ENCODE measurements at places on chromosomes 1 and 21.

- DNase-seq, result no peak
Measured at GRCh38 chr1:24786191-24786590, 40.9 kb downstream of the CLIC4 start.

DNA sequence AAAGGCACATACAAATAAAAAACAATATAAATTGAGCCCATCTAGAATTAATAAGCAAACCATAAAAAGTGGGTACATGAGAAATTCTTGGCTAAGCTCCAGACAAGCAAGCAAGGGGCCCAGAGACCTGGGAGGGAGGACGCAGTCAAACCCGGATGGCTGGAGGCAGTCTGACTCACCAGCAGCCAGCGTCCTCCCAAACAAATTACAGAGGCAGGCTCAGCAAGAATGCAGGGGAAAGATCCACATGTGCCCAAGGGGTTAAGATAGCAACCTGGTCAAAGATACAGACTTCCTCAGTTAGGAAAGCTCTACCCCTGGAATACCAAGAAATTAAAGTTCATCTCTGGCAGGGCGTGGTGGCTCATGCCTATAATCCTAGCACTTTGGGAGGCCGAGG is 7.4 kb upstream of the TIAM1 start:
- no peak for DNase-seq

DNA sequence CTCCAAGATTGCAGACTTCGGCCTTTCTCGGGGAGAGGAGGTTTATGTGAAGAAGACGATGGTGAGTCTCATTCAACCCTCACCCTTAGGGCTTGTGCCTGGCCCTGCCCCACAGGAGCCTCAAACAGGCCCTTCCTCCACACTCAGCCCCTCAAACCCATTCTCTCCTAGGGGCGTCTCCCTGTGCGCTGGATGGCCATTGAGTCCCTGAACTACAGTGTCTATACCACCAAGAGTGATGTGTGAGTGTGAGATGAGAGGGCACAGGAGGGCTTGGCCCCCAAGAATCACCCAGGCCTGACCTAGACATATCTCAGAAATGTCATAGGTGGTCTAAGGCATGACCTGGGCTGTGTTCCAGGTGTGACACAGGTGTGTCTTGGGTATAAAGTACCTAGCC is 18.3 kb upstream of the MPL start:
- no peak for DNase-seq

DNA sequence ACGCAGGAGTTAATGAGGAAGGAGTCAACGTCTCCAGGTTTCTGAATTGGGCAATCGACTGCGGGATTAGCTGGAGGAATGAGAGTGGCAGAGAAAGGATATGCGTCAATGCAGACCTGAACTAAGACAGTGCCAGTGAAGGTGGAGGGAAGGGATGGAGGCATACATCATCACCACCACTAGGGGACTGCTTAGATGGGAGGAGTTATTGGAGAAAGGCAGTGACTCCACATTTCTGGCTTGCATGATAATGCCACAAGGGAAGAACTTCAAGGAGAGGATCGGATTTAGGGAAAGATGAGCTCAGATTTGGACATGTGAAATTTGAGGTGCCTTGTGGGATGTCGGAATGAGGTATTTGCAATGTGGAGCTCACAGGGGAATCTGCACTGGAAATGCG is 17.5 kb downstream of the VASH2 start:
- DNase-seq, result peak; percentile 35

DNA sequence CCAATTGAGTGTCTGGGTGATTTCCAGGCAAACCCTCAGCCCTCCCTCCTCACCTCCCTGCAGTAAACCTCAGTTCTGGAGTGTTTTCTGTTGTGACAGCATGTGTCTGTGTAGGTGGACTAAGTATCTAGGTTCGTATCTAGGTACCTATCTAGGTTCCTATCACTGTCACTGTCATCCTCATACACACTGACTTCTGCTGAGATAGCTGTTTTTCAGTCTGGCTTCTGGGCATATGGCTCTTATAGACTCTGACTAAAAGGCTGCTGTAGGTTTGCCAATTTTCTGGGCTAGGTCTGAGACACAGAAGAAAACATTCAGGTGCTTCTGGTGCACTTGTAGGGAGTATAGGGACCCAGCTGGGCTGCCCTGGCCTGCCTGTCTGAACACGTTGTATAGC is 8.1 kb upstream of the TRIM67 start:
- no peak for DNase-seq

GRCh38 chr1:75423136-75423535 is 187.8 kb downstream of the SLC44A5 start:
- DNase-seq, result no peak

DNA sequence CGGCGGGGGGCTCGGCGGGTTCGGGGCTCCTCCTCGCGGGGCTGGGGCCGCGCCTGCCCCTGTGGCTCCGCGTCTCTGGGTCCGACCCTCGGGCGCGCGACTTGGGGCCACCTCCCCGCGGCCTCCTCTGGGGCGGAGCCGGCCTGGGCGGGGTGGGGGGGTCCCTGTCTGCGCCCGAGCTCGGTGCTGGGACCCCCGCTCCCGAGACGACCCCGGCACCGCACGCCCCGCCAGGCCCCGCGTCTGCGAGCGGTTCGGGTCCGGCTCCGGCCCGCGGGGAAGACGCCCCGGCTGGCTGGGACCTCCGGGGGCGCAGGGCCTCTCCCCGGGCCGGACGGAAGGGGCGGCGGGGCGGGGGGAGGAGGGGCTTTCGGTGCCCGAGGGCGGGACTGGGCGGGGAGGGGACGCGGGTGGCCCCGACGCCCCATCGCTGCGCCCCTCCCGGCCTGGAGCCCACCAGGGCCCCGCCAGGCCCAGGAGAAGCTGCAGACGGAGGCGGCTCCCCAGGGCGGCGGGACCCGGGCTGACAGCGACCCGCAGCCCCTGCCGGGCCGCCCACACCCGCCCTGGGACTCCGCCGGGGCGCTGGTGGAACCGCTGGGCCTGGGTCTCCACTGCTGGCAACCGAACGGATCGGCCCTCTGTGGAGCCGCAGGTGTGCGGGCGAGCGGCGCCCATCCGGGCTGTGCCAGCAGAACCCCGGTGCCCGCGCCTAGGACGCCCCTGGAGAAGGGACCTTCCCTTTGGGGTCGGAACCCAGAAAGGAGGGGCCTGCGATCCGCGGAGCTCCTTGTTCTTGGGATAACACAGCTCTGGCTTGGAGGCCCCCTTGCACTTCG is 610 bp downstream of the COL6A2 start:
- DNase-seq, result no peak

DNA sequence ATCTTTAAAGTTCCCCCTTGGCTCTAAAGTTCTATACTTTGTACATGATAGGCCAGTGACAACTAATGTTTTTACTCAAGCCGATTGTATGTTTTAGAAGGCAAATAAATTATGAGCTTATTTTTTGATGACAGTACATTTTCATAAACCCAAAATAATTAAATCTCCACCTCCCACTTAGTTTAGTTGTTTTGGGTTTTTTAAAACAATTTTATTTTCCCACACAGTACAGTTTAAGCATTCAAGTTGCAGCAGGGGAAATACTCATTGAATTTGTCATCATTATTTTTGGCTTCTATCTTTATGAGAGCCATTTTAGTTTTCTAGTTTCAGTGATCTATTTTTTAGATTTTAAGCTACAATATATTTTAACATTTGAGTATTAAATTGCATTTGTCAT is 93.6 kb downstream of the OLFML2B start:
- peak; percentile 18 for DNase-seq

DNA sequence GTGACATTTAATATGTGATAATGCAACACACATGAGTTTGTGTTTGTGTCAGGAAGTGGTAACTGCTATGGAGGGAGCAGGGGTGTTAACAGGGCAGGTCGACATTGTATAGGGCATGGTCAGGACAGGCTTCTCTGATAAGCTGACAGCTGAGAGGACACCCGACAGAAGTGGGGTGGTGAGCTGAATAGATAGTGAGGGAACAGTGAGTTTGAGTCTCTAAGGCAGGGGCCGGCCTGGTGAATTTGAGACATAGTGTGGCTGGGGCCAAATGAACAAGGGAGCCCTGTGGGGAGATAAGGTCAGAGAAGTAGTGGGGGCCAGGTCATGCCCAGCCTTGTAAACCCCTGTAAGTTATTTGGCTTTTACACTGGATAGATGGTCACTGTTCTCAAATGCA is 217.4 kb upstream of the KIAA0040 start:
- DNase-seq, result no peak

GRCh38 chr1:27626031-27626935 is 8.7 kb downstream of the FGR start:
- DNase-seq, result no peak

DNA sequence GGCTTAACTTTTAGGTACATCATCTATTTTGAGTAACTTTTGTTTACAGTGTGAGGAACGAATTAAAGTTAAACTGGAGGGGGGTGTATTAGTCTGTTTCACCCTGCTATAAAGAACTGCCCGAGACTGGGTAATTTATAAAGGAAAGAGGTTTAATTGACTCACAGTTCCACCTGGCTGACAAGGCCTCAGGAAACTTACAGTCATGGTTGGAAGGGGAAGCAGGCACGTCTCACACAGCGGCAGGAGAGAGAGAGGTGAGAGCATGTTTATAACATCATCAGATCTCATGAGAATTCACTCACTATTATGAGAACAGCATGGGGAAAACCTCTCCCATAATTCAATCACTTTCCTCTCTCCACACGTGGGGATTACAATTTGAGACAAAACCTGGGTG is 31.9 kb upstream of the TMEM52 start:
- DNase-seq, result no peak

DNA sequence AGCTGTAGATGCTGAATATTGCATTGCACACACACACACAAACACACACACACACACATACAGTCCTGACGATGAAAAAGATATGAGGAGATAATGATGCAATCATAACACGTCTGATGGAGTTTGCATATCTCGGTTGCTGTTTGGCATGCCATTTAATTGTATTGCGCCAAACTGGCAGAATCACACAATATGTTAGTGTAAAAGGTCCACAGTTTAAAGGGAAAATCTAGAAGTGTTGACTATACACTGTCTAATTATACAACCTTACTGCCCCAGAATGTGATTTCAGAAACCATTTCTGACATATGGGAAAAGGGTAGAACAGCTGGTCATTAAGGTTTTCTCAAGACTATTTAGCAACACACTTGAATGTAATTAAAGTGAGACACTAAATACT is 123.7 kb upstream of the PROX1 start:
- no peak for DNase-seq

DNA sequence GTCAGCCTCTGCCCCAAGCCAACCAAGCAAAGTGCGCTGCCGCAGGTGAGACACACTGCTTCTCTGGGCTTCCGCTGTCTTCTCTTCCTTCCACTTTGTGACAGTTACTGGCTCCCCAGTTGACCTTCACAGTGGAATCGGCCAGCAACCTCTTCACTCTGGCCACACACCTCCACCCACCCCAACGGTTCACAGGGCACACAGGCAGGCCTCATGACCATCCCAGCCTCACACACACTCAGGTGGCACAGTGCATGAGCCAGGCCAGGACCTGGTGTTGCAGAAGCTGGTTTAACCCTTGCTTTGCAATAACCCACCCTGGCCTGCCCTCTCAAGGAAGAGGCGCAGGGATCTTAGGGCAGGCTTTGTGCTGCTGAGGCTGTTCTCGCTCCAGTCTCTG is 69.2 kb downstream of the SSBP3 start:
- DNase-seq, result no peak

- no peak for DNase-seq
Measured at GRCh38 chr1:53987880-53988279, 30.1 kb downstream of the LDLRAD1 start.

DNA sequence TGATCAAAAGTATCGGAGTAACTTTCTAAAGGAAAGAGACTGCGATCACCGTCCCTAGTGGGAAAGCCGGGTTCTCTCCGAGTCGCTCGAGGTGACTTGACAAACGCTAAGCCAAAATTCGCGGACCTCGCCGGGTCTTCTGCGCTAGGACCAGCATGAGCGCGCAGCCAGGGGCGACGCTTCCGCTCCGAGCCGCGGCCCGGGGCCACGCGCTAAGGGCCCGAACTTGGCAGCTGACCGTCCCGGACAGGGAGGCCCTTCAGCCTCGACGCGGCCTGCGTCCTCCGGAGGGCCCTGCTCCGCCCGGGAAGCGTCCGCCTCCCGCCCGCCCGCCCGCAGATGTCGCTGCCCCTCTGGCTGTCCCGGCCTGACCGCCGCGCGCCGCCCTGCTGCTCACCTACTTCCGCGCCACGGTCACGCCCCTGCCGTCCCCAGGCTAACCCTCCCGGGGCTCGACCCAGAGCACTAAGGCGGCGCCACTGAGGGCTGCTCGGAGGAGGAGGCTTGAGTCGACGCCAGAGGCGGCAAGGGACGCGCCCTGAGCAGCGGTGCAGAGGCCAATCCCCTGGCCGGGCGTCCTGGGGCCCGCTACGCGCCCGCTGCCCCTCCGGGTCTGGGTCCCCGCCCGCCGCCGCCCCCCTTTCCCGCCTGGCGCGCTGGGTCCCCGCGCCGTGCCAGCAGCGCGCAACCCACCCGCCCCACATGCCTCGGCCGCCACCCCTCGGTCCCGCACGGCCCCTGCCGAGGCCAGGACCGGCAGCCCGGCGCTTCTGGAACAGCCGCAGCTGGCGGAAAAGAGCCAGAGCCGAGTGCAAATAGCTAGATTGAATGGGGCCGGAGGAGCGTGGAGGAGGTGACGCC is 896 bp upstream of the DUSP10 start:
- peak; percentile 48 for DNase-seq

DNA sequence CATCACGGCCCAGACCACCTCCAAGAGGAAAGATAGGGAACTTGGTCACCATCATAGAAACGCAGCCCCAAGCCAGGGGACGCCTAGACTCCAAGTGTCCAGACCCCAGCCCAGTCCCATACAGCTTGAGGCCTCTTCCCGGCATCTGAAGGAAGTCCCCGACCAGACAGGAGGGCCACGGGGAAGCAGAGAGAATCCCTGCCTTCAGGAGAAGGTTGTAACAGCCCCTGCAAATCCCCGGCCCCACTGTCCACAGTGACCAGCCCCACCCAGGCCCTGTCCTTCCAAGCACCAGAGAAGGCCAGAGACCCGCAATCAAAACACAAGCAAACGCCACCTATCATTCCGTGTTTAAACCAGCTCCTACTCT is 1.7 kb downstream of the SLC19A1 start:
- DNase-seq, result no peak

DNA sequence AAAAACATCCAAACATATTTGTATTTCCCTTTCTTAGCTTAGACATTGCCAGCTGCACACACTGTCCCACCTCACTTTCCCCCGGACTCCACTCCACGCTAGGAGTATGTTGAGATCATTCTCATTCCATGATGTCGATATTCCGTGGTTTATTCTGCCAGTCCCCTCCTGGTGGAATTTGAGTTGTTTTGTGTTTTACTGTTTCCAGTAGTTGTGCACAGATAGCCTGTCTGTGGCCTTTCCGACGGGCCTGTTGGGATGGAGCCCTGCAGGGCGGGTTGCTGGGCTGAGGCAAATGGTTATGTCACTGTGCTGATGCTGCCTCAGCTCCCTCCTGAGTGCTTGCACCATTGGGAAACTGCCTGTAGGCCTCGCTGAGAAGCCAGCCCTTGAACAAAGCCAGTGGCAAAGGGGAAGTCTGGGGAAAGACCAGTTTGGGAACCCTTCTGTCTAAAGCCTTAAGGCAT is 12.8 kb downstream of the TRAPPC10 start:
- DNase-seq, result peak; percentile 19

DNA sequence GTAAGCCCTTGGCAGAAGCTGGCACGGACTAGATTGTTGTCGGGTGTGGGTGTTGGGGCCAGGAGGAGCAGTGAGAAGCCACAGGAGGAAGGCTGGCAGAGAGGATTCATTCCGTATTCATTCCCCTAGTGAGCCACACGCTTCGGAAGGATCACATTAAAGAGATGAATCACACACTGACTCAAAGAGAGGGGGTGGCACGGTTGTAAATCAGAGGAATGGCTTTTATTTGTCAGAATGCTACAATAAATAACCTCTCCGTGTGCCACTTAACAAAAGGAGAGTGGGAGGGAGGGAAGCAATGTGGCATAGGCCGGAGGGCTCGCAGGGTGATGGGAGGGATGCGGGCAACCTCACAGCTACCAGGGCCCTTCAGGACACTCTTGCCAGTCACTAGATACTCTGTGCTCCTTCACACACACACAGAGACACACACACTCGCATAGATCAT is 135.5 kb downstream of the HIVEP3 start:
- peak; percentile 27 for DNase-seq
